H9 (cell line): ENCODE measurements at places on chromosomes 3 and 15.

GRCh38 chr15:57510647-57511046 lies 81.1 kb upstream of the MYZAP start:
- DNase-seq = no peak
- H3K4me3 ChIP-seq = no peak overlapping the region
- H3K27ac ChIP-seq = no peak overlapping the region
- peaks cover 3% of the 10 kb centered on the region; the same call in 1 of the 2 replicates for H3K4me1 ChIP-seq

DNA sequence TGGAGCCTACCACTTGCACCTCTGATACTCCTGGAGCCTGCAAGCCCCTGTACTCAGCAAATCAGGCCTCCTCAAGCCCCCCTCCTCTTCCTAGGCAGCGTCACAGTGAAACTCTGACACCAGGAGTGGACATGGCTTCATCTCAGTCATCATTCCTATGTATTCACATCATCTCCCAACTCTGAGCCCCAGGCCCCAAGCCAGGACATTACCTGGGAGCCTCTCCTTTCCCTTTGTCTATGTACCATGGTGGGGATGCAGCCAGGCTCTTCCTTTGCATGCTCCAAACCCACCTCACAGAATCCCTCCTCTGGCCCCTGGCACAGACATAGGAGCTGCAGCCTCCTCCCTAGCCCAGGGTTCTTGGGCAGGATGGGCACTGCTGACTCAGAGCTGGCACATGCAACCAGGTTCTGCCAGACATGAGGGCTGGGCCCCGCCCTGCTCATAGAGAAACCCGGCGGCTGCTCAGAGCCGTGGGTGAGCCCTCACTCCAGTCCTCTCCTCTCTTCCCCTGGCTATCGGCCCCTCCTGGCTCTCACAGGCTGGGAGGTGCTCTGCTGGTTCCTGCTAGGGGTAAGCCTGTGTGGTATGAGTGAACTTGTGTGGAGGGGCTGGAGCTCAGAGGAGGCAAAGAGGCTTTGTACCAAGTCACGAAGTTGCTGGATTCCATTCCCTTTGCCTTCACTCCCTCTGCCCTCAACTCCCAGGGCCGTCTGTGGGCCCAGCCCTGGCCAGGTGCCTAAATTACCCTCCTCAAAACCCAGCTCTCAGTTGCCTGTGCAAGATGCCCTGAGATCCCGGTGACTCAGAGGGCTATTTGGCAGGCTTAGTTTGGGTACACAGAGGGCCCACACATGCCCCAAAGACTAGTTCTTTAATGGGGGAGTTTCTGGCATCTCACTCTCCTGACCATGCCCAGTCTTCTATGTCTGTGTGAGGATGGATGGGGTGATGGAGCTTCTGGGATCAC lies 1.9 kb upstream of the PLCD1 start:
- no peak for DNase-seq
- no peaks in the 10 kb centered on the region for H3K4me1 ChIP-seq
- no peak overlapping the region for H3K4me3 ChIP-seq
- peaks cover 19% of the 10 kb centered on the region; the same call in 1 of the 2 replicates for H3K27me3 ChIP-seq
- no peak overlapping the region for H3K27ac ChIP-seq
- no peaks in the 10 kb centered on the region for H3K36me3 ChIP-seq

- H3K36me3 ChIP-seq = no peaks in the 10 kb centered on the region
- H3K4me3 ChIP-seq = no peak overlapping the region
- H3K4me1 ChIP-seq = peaks cover 3% of the 10 kb centered on the region; the same call in 1 of the 2 replicates
Observed at GRCh38 chr3:40680685-40681657, 156.2 kb downstream of the ZNF621 start.

DNA sequence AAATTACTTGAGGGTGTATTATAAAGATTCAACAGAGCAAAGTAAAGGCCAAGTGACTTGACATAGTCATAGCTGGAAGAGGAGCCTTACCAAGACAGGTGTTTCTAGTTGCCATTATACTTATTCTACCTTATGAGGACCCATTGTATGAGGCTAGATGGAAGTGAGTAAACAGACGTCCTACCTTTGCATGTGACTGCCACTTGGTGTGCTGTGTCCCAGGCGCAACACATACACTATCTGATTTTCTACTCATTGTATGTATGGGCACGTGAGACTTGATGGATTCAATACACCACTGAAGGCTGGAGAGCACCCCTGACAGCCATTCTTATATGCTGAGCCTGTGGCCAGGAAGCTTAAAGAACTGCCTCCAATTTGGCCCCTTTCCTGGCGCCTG lies 40.5 kb downstream of the BOC start:
- DNase-seq = no peak
- no peak overlapping the region for H3K27ac ChIP-seq
- H3K4me3 ChIP-seq = no peak overlapping the region
- peaks cover 4% of the 10 kb centered on the region; the same call in 2 of the 3 replicates for H3K36me3 ChIP-seq
- no peaks in the 10 kb centered on the region for H3K27me3 ChIP-seq

DNA sequence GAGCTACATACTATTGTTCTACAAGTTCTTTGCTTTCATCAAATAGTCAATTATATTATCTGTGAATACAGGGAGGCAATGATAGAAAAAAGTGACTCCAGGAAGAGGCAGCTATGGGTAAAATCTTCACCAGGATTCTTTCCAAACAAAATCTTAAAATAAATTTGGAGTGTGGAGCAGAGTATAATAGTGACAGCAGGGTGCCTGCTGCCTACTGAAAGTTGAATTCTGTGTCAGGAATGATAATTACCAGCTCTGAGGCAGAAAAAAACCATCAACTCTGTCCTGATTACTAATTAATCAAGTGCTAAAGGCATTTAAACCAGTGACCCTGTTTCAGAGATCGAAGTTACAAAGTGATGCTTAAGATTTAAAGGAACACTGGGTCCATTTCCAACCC lies 148.0 kb downstream of the DIPK2A start:
- no peak overlapping the region for H3K27ac ChIP-seq
- peaks cover 6% of the 10 kb centered on the region for H3K36me3 ChIP-seq
- H3K4me3 ChIP-seq = no peak overlapping the region
- DNase-seq = no peak

DNA sequence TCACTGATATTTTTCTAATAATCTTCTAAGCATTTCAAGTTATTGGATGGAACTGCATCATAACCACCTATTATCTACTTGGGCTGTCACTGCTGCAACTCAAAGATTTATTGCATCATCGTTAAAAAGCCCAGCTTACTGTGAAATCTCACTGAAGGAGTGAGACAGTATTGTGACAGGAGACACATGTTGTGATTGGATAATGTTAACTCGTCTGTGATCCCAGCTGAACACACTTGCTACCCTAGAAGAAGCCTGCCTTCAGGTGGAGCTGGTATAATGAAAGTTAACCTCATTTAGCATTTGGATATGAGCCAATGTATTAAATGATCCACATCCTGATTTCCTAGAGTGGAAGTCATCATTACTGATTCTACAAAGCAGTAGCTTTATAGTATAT lies 138.1 kb downstream of the MAP2K5 start:
- H3K27ac ChIP-seq = no peak overlapping the region
- DNase-seq = no peak
- H3K27me3 ChIP-seq = no peaks in the 10 kb centered on the region
- H3K4me3 ChIP-seq = no peak overlapping the region
- H3K36me3 ChIP-seq = peaks cover 8% of the 10 kb centered on the region

- H3K27ac ChIP-seq = no peak overlapping the region
- H3K27me3 ChIP-seq = no peaks in the 10 kb centered on the region
- H3K4me1 ChIP-seq = no peaks in the 10 kb centered on the region
- H3K4me3 ChIP-seq = no peak overlapping the region
- H3K36me3 ChIP-seq = no peaks in the 10 kb centered on the region
Observed at GRCh38 chr3:99191186-99191585, 289.7 kb upstream of the DCBLD2 start.

GRCh38 chr15:72340366-72340765 lies 20.4 kb upstream of the CELF6 start:
- no peaks in the 10 kb centered on the region for H3K27me3 ChIP-seq
- H3K4me3 ChIP-seq = no peak overlapping the region
- DNase-seq = no peak
- peaks cover 12% of the 10 kb centered on the region for H3K36me3 ChIP-seq

- no peaks in the 10 kb centered on the region for H3K27me3 ChIP-seq
- H3K36me3 ChIP-seq = no peaks in the 10 kb centered on the region
- no peaks in the 10 kb centered on the region for H3K4me1 ChIP-seq
- no peak overlapping the region for H3K4me3 ChIP-seq
- no peak overlapping the region for H3K27ac ChIP-seq
Observed at GRCh38 chr3:146326875-146327543, 76.1 kb upstream of the PLSCR4 start.

- no peaks in the 10 kb centered on the region for H3K4me1 ChIP-seq
- DNase-seq = no peak
- no peak overlapping the region for H3K4me3 ChIP-seq
- no peaks in the 10 kb centered on the region for H3K27me3 ChIP-seq
- H3K36me3 ChIP-seq = peaks cover 4% of the 10 kb centered on the region; the same call in 2 of the 3 replicates
- H3K27ac ChIP-seq = no peak overlapping the region
Observed at GRCh38 chr15:30962659-30963058, 28.8 kb downstream of the MTMR10 start.

DNA sequence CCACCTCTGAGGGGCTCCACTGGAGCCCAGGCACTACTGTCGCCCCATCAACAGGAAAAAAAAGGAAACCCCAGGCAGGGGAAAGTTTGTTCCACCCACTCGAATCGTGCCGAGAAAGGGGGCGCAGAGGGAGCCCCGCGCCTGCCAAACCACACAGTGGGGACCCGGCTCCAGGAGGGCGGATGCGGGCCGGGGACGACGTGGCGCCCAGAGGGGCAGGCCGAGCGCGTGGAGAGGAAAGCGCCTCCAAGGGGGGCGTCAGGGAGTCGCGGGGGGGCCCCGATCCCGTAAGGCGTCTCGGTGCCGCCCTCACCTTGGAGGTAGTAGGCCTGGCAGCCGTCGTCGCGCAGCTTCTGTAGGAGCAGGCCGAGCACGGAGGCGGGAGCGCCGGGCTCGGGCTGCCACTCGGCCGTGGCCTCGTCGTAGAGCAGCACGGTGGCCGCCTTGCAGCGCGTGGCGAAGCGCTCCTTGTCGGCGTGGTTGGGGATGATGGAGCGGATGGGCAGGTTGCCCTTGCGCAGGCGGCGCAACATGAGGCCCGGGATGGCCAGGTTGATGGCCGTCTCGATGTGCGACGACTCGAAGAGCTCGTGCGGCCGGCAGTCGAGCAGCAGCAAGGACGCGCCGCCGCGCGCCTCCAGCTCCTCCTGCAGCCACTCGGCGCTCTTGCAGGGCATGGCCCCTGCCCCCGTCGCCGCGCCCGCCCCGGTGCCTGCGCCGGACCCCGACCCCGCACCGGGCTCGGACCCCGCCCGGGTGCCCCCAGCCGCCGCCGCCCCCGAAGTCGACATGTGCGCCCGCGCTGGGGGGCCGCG lies 627 bp downstream of the DUSP7 start:
- no peaks in the 10 kb centered on the region; the same call in 1 of the 2 replicates for H3K27me3 ChIP-seq
- peak overlapping the region; percentile 77 for H3K4me3 ChIP-seq
- H3K36me3 ChIP-seq = peaks cover 9% of the 10 kb centered on the region; the same call in 2 of the 3 replicates
- peak; percentile 71 for DNase-seq
- peaks cover 5% of the 10 kb centered on the region; the same call in 1 of the 2 replicates for H3K4me1 ChIP-seq

- no peaks in the 10 kb centered on the region for H3K4me1 ChIP-seq
- H3K36me3 ChIP-seq = no peaks in the 10 kb centered on the region
- no peak overlapping the region for H3K4me3 ChIP-seq
- no peaks in the 10 kb centered on the region for H3K27me3 ChIP-seq
- DNase-seq = no peak
- H3K27ac ChIP-seq = no peak overlapping the region
Observed at GRCh38 chr3:124504332-124505059, 225.8 kb upstream of the UMPS start.

- no peaks in the 10 kb centered on the region for H3K27me3 ChIP-seq
- H3K36me3 ChIP-seq = peaks cover 7% of the 10 kb centered on the region; the same call in 1 of the 2 replicates
- H3K4me3 ChIP-seq = no peak overlapping the region
- DNase-seq = no peak
- H3K27ac ChIP-seq = no peak overlapping the region
Observed at GRCh38 chr3:193014902-193015301, 97.2 kb upstream of the MB21D2 start.

GRCh38 chr3:101690972-101691371 lies 4.5 kb upstream of the RPL24 start:
- H3K4me3 ChIP-seq = no peak overlapping the region; the same call in 1 of the 2 replicates
- H3K27me3 ChIP-seq = no peaks in the 10 kb centered on the region
- peaks cover 6% of the 10 kb centered on the region for H3K36me3 ChIP-seq
- no peaks in the 10 kb centered on the region for H3K4me1 ChIP-seq
- no peak for DNase-seq
- H3K27ac ChIP-seq = no peak overlapping the region

GRCh38 chr15:82298032-82298431 lies 35.4 kb downstream of the SAXO2 start:
- H3K36me3 ChIP-seq = no peaks in the 10 kb centered on the region
- H3K4me1 ChIP-seq = no peaks in the 10 kb centered on the region; the same call in 1 of the 2 replicates
- H3K27ac ChIP-seq = no peak overlapping the region
- H3K27me3 ChIP-seq = no peaks in the 10 kb centered on the region
- DNase-seq = no peak

DNA sequence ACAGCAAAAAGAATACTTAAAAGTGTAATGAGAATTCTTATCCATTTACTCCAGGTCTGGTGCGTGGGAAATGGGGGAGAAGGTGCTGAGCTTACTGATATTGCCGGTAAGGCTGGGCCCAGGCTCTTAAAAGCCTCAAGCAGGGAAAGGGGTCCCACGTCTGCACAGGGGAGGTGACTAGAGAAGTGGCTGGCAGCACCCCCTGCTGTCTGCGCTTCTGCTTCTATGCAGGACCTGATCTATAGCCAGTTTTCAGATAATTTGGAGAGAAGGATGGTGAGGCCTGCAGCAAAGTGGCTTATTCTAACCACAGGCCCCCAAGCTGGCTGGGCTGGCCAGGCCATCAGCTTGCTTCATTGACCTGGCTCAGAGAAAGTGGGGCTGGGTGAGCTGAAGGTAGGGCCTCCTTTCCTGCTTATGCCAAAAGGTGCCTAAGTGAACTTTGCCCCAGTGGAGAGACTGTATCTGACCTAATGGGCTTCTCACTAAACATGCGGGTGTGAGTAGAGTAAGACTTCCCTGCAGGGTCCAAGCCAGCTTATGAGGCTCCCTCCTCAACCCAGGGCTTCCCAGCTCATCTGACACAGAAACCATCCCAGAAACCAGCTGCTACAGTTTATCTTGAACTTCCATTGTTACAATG lies 30.9 kb upstream of the ATP1B3 start:
- H3K27ac ChIP-seq = no peak overlapping the region
- H3K4me3 ChIP-seq = no peak overlapping the region
- H3K36me3 ChIP-seq = no peaks in the 10 kb centered on the region
- peak; percentile 57 for DNase-seq

- peak; percentile 55 for DNase-seq
- H3K4me3 ChIP-seq = peak overlapping the region; percentile 69
- no peaks in the 10 kb centered on the region for H3K27me3 ChIP-seq
- H3K36me3 ChIP-seq = no peaks in the 10 kb centered on the region
- H3K4me1 ChIP-seq = peaks cover 2% of the 10 kb centered on the region; the same call in 1 of the 2 replicates
Observed at GRCh38 chr15:99015698-99016568, 8.3 kb upstream of the PGPEP1L start.

- no peak for DNase-seq
- H3K36me3 ChIP-seq = no peaks in the 10 kb centered on the region
- H3K27me3 ChIP-seq = no peaks in the 10 kb centered on the region
- H3K4me1 ChIP-seq = no peaks in the 10 kb centered on the region
- H3K4me3 ChIP-seq = no peak overlapping the region
- H3K27ac ChIP-seq = no peak overlapping the region
Observed at GRCh38 chr3:18772699-18773305, 347.7 kb upstream of the SATB1 start.

- no peaks in the 10 kb centered on the region; the same call in 1 of the 2 replicates for H3K4me1 ChIP-seq
- no peaks in the 10 kb centered on the region for H3K36me3 ChIP-seq
- H3K4me3 ChIP-seq = no peak overlapping the region
- no peak for DNase-seq
Observed at GRCh38 chr3:38578081-38578475, 71.4 kb downstream of the SCN5A start.

GRCh38 chr3:60742606-60743145 lies 508.6 kb downstream of the FHIT start:
- H3K4me3 ChIP-seq = no peak overlapping the region
- H3K27me3 ChIP-seq = peaks cover 2% of the 10 kb centered on the region; the same call in 1 of the 2 replicates
- peaks cover 2% of the 10 kb centered on the region; the same call in 1 of the 2 replicates for H3K4me1 ChIP-seq
- H3K36me3 ChIP-seq = no peaks in the 10 kb centered on the region; the same call in none of the 3 replicates
- H3K27ac ChIP-seq = no peak overlapping the region
